Karpas-422 (cell line): ENCODE measurements at places on chromosomes 1 and 21.

- peak; percentile 88 for DNase-seq
Measured at GRCh38 chr1:86703696-86704457, 499 bp upstream of the SH3GLB1 start.

- DNase-seq = no peak
Measured at GRCh38 chr1:180462102-180462501, 40.3 kb downstream of the ACBD6 start.

DNA sequence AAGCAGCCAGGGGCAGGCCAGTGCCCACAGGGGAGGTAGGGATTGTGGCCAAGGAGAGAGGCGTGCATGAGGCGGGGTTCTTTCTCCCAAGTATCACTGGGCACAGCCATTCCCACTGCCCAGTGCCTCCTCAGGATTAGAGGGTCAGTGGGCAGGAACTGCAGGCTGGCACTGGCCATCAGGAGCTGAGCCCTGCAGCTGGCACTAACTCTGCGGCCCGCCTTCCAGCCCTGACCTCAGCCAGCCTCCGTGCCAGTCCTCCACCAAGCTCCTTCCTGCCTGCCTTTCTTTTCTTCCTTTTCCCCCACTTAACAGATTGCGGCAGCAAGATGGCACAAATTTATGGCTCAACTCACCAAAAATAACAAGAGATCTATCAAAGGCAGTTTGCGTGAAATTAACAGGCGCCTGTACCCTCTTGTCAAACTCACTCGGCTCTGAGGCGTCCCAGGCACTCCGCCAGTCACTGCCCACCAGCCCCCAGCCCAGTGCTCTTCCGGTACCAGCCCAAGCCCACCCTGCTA is 11.1 kb downstream of the ADGRB2 start:
- no peak for DNase-seq

DNA sequence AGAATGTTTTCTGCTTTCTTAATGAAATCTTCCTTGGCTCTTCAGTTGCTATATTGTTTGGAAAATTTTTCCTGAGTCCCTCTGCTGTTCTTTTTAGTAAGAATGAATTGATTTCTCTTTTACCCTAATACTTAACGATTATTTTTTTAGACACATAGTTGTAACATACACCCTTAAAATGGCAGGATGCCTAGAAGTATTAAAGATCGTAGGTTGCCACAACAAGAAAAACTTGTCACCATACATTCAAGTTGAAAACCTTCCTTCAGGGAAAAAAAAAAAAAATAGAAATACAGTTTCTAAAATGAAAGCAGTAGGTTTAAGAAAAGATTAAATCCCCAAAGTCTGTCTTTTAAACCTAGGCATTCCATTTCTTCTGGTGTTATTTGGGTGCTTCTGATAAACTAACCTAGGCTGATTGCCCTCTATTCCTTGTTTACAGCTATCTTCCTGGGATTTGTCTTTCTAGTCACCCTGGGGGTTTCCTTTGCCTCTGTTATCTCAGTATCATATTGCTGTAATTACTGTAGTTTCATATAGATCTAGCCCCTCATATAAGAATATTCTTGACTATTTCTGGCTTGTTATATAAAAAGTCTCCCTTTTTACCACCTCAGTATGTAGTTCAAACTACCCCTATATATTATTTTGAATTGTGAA is 16.8 kb downstream of the SUCO start:
- no peak for DNase-seq

DNA sequence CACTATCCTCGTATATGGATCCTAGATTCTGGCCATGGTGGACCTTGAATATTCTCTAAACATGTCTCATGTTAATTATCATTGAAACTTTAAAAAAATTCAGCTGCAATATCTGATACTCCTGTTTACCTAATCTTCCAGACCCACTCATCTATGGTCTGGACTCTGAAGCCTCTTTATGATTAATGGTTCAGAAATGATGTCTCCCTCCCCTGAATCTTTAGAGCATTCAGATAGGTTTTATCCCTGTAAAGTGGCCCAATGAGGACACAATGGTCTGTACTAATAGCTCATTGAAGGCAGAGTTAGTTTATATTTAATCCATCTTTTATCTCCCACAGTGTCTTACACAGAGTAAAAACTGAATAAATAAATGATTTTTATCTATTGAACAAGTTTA is 53.0 kb upstream of the DUSP10 start:
- no peak for DNase-seq

DNA sequence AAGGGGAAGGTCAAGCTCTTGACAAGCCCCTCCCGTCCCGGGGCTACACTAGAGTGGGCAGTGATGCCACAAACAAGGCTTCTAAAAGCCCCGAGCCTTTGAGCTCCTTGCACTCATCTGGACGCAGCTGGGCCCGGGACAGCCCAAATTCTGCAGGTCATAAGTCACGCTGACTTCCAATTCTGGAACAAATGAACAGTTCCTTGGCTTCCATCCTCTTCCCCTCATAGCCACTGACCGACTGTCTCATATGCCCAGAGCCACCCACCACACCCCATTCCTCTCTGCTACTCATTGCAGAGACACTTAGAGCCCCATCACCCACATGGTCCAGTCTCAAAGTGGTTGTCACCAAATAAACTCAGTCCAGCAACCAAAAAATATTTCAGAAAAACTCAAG is 32.8 kb upstream of the PRELP start:
- DNase-seq = no peak

GRCh38 chr1:195617106-195617505 is 991.1 kb downstream of the KCNT2 start:
- DNase-seq = no peak
